ENCODE measurements at places on chromosomes 5 and 9.

DNA sequence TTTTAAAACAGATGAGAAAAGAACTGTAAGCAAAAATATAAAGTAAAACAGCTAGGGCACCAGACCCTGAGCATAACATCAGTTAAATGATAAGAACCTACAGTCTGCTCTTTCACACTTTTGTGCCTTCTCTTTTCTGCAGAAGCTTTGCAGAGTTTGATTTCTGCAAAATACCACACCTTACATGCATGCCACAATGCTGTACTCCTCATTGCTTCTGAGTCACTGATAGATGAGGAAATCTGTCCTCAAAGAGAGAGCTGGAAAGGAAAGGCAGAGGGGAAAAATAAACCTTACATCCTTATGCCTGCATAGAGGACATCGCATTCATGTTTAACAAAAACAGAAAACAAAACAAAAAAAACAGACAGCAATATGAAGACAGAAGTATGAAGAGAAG lies 142.9 kb downstream of the ATPSCKMT start:
- no peak for DNase-seq

- no peak for DNase-seq
These were observed 69.3 kb downstream of the CCDC192 start for GRCh38 chr5:127772531-127772930.

- DNase-seq: no peak
These were observed 80.2 kb upstream of the HTR4 start for GRCh38 chr5:148734518-148734917.

DNA sequence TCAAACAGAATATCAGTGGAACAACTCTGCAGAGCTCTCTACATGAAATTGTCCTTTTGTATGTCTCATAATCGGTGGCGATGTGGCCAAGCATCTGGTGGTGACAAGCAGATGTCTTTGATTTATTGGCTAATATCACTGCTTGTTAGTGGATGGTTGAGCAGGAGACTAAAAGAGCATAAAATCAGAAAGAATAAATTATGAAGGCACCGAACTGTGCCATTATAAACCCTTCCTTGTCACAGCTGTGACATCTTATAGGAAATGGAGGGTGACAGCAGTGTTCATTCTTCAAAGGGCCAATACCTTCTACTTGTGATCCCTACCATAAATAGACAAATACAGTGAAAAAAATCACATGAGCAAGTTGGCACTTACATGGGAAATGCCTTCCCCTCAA lies 1404.3 kb downstream of the MAT2B start:
- no peak for DNase-seq

GRCh38 chr5:1464511-1464910 lies 19.3 kb upstream of the SLC6A3 start:
- DNase-seq: no peak

DNA sequence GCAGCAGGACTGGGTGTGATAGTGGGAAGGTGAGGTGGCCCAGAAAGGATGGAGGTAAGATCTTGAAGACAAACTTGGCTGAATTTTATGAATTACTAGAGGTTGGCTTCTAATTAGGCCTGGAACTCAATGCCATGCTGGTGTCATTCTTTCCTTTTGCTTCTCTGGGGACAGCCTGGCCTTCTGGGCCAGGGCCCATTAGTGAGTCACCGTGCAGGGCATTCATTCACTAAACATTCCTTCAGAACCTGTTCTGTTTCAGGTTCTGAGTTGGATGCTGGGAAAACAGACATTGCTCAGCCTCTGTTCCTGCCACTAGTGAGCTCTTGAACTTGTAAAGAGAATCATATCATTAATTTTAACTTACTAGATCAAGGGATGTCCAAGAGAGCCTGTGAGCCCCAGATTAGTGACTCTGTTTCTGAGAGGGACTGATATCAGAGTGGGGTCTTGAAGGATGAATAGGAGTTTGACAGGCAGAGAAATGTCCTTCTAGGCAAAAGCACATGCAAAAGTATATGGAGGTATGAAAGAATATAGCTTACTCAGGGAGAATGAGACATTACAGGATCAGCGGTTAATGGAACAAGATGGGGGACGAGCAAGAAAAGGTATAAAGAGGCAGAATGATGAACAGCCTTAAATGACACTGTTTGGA lies 66.5 kb downstream of the LHX2 start:
- DNase-seq: no peak

GRCh38 chr5:138386290-138386689 lies 33.8 kb downstream of the KDM3B start:
- DNase-seq: no peak

- no peak for DNase-seq
These were observed 261.3 kb downstream of the TMEM167A start for GRCh38 chr5:82815871-82816270.

- DNase-seq: no peak
These were observed 16.4 kb downstream of the ATP6V0E1 start for GRCh38 chr5:172999974-173000373.

Measured in activated CD8-positive, alpha-beta memory T cell treated with anti-CD3 and anti-CD28 coated beads for 48 hours (primary cell).